ENCODE measurements at places on chromosomes 5 and 9. TPM values are rescaled to one million over a fixed set of nuclear protein-coding genes. Genes with fewer than 3 reads are reported as not detected.

GRCh38 chr5:119174578-119175163 is 103.8 kb downstream of the DMXL1 start:
- DNase-seq, result no peak

DNA sequence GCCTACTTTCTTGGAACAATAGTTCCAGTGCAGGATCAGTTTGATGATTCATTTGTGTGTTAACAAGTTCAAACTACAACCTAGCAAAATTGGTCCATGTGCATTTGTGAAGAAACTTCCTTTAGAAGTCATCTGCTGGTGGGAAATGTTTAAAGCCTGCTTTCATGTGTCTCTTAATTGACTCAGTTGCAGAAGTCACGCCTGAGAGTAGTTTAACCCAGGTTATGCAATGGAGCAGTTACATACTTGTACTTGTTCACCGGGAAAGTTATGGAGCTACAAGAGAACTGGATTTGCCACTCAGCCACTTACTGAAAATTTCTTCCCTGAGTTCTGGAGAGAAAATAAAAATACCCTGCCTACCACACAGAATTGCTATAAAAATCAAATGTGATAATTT is 1397.8 kb downstream of the PTPRD start:
- DNase-seq, result no peak

CDO1 gene
- 3.6 TPM for total RNA-seq

DNA sequence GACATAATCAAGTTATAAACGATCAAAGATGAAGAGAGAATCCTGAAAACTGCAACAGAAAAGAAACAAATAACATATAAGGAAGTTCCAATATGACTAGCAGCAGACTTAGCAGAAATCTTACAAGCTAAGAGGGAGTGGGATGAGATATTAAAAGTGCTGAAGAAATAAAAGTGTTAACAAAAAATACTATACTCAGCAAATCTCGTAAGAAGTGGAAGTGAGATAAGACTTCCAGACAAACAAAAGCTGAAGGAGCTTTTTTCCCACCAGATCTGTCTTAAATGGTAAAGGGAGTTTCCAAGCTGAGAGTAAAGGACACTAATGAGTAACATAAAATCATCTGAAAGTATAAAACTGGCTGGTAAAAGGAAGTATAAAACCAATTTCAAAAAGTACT is 2036.0 kb upstream of the C9orf72 start:
- DNase-seq, result no peak

DNA sequence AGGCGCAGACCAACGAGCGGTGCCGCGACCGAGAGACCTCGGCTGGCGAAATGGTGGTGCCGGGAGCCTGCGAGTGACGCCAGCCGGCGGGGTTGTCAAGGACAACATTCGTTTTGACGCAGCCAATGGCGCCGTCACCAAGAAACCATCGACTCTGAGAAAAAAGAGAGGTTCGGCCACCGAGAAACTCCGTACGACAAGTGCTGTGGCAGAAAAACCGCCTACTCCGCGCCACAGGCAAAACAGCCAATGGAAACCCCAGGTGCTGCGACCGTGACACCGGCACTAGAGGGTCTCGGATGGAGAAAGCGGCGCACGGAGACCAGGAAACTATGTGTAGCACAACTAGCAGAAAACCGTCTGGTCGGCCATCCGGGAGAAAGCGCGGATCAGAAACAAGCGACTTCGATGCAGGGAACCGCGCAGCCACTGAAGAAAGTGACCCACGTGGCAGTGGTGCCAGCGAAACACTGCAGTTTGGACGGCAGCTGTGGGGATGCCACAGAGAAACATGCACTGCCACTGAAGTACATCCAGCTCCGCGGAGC is 88.8 kb downstream of the ANXA2R start:
- DNase-seq, result peak; percentile 79

GRCh38 chr5:154487541-154487940 is 9.5 kb upstream of the HAND1 start:
- no peak for DNase-seq

DNA sequence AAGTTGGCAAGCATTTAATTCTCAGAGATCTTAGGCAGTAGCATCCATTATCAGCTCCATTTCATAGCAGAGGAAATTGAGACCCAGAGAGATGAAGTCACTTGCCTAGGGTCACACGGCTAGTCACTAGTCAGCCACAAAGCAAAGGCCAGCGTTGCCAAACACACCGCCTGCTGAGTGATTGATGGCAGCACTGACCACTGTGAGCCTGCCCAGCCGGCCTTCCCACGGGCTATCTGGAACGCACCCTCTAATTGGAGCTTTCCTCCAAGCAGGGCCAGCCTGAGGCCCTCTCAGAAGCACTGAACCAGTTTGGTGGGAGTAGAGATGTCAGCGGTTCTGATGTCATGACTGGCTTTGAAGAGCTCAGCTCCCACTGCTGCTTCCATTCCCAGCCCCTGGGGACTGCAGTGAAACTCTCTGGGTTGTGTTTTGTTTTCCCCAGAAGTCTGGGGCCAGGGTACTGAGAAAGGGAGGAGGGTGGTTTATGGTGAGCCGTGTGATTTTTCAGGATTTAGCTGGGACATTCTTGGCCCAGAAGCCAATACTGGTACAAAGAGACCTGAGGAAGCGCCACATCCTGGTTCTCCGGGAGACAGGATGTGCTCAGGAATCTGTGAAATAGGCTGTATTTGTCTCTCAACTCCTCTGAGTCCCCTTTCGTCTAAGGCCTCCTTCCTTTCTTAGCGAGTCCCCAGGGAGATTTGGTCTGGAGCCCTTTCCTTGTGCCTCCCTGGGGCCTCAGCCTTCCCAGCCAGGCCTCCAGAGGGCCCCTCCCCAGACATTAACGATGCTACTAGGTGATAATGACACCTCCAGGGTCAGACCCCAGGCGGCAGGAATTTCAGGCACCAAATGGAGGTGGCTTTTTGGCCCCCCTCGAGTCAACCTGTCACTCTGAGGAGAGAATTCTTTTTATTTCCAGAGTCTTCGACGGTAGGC is 44.5 kb downstream of the SPRY4 start:
- peak; percentile 84 for DNase-seq

GRCh38 chr9:132409828-132410528 is at the start of gene CFAP77:
Gene CFAP77 (plus strand): TSS chr9:132410211. CDS start chr9:132410272, 61 bp downstream.
- no peak for DNase-seq

- DNase-seq, result no peak
Observed at GRCh38 chr5:134127376-134127861, 12.9 kb downstream of the TCF7 start.

GRCh38 chr5:19977099-19977498 is 10.9 kb downstream of the CDH18 start:
- no peak for DNase-seq

DNA sequence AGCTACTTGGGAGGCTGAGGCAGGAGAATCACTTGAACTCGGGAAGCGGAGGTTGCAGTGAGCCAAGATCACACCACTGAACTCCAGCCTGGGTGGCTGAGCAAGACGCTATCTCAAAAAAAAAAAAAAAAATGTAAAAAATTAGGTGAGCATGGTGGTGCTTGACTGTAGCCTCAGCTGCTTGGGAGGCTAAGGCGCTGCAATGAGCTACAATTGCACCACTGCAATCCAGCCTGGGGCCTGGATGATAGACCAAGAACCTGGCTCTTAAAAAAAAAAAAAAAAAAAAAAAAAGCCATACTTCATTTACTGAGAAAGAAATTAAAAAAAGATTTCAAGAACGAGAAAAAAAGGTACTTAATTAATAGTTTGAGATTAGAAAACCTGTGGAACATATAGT is 62.1 kb downstream of the SVEP1 start:
- DNase-seq, result no peak

- no peak for DNase-seq
Observed at GRCh38 chr5:113047234-113047633, 70.6 kb downstream of the DCP2 start.

DNA sequence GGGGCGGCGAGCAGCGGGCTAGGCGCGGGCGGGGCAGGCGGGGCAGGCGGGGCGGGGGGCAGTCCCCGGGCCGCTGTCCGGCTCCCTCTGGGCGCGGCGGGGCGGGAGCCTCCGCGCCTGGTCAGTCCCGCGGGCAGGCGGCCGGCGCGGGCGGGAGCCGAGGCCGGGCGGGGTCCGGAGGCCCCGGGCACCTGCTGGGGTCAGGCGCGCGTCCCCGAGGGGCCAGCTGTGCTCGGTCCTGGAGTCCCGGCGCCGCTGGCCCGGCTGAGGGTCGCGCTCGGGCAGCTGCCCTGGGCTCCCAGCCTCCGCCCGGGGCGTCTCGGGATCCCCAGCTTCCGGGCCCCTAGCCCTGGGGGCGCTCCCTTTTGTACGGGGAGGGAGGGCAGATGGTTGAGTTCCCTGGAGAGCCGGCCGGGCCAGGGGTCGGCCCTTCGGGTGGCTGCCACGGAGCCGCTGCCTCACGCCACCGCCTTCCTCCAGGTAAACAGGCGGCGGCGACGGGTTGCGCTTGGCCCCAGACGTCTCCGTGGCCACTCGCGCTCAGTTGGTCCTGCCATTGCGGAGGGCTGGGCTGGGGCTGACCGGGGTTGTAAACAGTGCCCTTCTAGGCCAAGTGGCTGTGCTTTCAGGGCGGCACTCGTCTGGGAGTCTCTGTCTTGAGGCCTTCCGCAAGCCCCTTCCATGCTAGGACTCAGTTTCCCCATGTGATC is 473 bp downstream of the ZBTB34 start:
- no peak for DNase-seq

GRCh38 chr5:147487031-147487750 is 22.7 kb downstream of the DPYSL3 start:
- DNase-seq, result no peak

GRCh38 chr9:136347472-136348256 is 15.9 kb downstream of the DNLZ start:
- no peak for DNase-seq

GRCh38 chr9:127285965-127286364 is 21.4 kb downstream of the GARNL3 start:
- no peak for DNase-seq

GTF3C4 gene
- total RNA-seq, result 8.5 TPM

SCAMP1 gene
- total RNA-seq, result 29.1 TPM

- no peak for DNase-seq
Observed at GRCh38 chr9:128304971-128305288, 17.3 kb downstream of the TRUB2 start.

Measured in cardiac septum (tissue), 1 donor.